ENCODE measurements at places on chromosomes 7 and 10.
A peak's percentile ranks its signal among the peaks of the same experiment; 100 is the strongest.

- no peak for DNase-seq
These were observed 798 bp upstream of the TSPAN33 start for GRCh38 chr7:129143724-129144094.

DNA sequence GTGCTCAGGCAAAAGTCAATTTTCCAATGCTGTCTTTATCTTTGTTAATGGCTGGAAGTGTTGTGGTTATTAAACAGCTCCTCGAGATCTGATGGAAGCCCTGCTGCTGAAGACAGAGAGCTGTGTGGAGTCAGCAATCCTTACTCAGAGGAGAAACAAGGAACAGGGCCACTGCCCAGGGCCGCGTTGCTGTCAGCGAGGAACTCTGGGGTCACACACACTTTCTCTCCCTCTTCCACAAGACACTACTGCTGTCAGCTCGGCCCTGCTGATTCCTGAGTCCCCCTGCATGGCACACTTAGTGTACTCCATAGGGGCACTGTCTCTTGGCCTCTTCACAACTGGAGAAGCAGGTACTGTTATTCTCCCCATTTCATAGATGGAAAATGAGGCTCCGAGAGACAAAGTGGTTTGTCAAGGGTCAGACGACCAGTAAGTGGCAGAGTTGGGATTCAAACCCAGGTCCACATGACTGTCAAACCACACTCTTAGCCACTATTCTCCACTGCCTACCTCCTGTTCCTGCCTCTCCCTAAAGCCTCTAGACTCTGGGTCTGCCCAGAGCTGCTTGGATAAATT, 29.3 kb upstream of the PDCD4 start:
- DNase-seq, result no peak

- DNase-seq, result no peak
These were observed 54.5 kb downstream of the UBE3C start for GRCh38 chr7:157193274-157193673.

- no peak for DNase-seq
These were observed 10.1 kb downstream of the NCOA4 start for GRCh38 chr10:46020344-46020657.

GRCh38 chr10:1174022-1174421, 117.8 kb downstream of the WDR37 start:
- no peak for DNase-seq

GRCh38 chr7:106369816-106370215, 85.0 kb upstream of the NAMPT start:
- DNase-seq, result no peak

DNA sequence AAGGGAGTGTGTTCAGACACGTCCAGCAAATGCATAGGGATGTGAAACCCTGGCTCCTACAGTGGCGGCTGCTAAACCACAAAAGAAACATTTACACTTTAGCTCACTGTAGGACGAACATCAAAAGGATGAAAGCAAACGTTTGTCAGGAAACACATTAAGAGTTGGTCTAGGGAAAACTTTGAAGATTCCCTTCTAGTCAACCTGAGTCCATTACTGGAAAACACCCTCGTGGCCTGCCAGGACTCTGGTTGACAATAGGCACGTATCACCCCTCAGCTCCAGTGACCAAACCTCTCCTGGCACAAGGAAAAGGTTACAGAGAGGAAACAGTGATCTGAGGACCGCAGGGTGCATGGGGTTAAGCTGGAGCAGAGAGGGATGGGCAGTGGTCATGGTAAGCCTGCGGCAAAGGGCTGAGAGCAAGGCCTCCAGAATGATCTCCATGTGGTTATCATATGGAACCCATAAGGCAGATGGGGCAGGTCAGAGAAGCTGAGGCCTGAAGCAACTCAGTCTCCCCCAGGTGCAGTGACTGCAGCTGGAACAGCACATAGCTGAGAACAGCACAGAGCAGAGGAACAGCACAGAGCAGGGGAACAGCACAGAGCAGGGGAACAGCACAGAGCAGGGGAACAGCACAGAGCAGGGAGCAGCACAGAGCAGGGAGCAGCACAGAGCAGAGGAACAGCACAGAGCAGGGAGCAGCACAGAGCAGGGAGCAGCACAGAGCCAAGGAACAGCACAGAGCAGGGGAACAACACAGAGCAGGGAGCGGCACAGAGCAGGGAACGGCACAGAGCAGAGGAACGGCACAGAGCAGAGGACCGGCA, 49.9 kb downstream of the CHST15 start:
- no peak for DNase-seq

DNA sequence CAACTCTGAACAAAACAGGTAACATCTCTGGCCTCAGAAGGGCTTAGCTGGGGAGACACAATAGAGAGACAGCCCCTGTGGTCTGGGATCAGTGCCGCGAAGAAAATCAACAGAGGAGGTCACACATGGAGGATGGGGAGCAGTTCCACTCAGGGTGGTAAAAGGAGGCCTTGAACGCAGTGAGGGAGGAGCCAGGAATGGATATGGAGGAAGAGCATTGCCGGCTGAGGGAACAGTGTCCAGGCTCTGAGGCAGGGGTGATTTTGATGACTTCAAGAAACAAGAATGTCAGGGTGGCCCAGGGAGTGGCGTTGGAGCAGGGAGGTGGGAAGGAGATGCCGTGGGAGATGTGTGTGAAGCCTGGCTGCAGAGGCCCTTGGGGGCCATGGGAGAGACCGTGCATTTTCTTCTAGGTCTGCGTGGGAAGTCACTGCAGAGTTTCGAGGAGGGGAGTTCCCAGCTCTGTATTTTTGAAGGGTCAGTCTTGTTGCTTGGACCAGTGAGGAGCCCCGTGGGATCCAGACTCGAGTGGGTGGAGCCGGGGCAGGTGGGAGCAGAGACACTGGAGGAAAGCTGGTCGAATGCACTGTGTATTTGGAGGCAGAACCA, 35.7 kb upstream of the SH2D4B start:
- DNase-seq, result no peak

- no peak for DNase-seq
These were observed 408.7 kb downstream of the REEP3 start for GRCh38 chr10:63929831-63930467.

GRCh38 chr7:138948403-138948802, 32.8 kb downstream of the KIAA1549 start:
- no peak for DNase-seq

DNA sequence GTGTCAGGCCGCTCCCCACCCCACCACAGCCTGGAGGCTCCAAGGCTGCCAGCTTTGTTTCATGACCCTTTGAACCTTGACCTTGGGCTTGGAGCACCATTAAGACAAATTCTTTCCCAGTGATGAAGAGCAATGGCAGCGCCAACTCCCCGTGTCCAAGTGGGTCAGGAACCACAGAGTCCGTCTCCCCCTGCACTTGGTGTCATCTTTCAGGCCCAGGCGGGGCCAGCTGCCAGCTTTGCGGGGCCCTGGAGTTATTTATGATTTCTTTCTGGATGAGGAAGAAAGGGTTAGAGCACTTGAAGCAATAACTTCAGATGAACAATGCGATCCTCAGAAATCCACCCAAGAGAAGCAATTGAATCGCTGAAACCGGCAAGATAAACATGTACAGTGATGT, 110.8 kb downstream of the MYL10 start:
- no peak for DNase-seq

- DNase-seq, result no peak
These were observed 1.7 kb upstream of the SPACDR start for GRCh38 chr7:100465702-100466311.

GRCh38 chr10:43778571-43778970, 129.9 kb upstream of the ZNF32 start:
- no peak for DNase-seq

- peak; percentile 21 for DNase-seq
These were observed 220.9 kb upstream of the MKLN1 start for GRCh38 chr7:131106681-131107336.

DNA sequence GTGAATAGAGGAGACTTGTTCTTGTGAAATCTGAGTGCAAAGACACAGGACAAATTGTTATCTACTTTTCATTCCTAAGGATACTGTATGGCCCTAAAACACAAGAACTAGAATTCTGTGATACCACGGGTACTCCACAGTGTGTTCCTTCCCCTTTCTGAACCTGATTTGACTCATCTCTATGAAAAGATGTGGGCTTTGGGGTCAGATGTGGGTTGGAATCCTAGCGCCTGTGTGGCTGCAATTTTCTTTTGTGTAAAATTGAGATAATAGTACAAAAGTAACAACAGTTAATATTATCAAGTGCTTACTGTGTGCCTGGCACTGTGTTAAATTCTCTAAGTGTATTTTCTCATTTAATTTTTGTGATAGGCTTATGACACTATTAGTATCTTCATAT, 8.1 kb downstream of the SRGN start:
- no peak for DNase-seq

DNA sequence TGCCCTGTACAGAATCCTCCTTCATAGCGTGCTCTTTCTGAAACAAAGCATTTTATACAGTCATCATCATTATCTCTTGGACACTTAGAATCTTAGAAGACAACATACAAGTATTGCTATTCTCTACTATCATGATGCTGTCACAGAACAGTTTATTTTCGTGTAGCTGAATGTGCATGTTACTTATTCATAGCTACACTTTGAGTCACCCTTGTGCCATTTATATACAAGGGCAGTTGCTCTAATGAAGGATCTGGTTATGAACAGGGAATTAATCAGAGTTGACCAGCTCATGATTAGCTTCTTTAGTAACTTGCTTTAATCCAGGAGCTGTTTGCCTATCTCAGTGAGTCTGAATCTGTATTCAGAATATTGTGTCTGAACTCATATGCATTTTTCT, 11.2 kb downstream of the CASP2 start:
- DNase-seq, result no peak

GRCh38 chr10:84590327-84591193, 262.2 kb downstream of the CCSER2 start:
- no peak for DNase-seq

GRCh38 chr10:53598914-53599313, 826.3 kb upstream of the MBL2 start:
- DNase-seq, result no peak

- DNase-seq, result no peak
These were observed 1.2 kb upstream of the TMEM178B start for GRCh38 chr7:141072548-141073172.

- DNase-seq, result no peak
These were observed 9.4 kb downstream of the HACD1 start for GRCh38 chr10:17607603-17608332.

GRCh38 chr10:33214174-33214573, 120.3 kb downstream of the NRP1 start:
- no peak for DNase-seq

- DNase-seq, result no peak
These were observed 186.1 kb upstream of the KAT6B start for GRCh38 chr10:74640134-74640921.

GRCh38 chr10:126903656-126904360, 1.4 kb upstream of the DOCK1 start:
- DNase-seq, result no peak

- no peak for DNase-seq
These were observed 32.2 kb downstream of the PLXDC2 start for GRCh38 chr10:19848226-19848985.

DNA sequence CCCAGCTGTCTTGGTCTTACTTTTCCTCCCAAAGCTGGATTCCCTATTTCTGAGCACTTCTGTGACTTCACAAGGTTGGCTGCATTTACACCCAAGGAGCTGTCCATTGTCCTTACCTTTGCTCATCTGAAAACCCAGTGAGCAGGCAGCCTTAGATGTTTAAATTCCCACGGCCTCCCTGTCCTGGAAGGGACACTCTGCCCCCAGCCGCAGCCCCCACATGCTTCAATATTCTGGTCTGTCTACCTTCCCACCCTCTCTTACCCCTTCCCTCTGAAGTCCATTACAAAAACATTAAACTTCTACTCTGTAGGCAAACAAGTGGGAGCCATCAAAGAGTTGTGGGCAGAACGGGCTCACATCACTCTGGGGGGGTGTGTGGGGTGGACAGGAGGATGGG, 73.8 kb upstream of the EFCAB10 start:
- DNase-seq, result no peak

GRCh38 chr10:62433181-62433692, 59.1 kb downstream of the ZNF365 start:
- peak; percentile 39 for DNase-seq

- no peak for DNase-seq
These were observed 88.4 kb upstream of the PPIF start for GRCh38 chr10:79258894-79259293.

- no peak for DNase-seq
These were observed 131.3 kb upstream of the NPS start for GRCh38 chr10:127417686-127418401.
